Karpas-422 (cell line): ENCODE measurements at places on chromosomes 2 and 18. TPM values are rescaled to one million over a fixed set of nuclear protein-coding genes. Genes with fewer than 3 reads are reported as not detected.

DNA sequence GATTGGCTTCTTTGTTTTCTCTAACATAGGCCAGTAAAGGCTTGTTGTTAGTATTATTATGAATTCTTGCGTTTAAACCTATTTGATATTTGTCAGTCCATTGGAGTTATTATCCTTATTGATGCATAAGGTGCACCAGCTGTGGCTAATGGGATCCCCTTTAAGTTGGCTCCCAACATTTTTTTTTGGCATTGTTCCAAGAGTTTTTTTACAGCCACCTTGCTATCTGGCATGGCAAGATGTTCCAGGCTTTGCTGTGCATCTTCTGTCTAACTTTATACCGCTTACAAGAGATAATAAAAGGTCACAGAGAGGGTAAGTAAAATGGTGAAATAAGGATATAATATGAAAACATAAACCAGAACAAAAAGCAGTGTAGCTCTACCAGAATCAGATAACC, 157.5 kb upstream of the TACR1 start:
- no peak overlapping the region for H3K4me3 ChIP-seq
- DNase-seq = no peak
- H3K36me3 ChIP-seq = no peaks in the 10 kb centered on the region
- H3K27me3 ChIP-seq = no peaks in the 10 kb centered on the region
- H3K4me1 ChIP-seq = no peaks in the 10 kb centered on the region
- no peak overlapping the region for H3K27ac ChIP-seq

DNA sequence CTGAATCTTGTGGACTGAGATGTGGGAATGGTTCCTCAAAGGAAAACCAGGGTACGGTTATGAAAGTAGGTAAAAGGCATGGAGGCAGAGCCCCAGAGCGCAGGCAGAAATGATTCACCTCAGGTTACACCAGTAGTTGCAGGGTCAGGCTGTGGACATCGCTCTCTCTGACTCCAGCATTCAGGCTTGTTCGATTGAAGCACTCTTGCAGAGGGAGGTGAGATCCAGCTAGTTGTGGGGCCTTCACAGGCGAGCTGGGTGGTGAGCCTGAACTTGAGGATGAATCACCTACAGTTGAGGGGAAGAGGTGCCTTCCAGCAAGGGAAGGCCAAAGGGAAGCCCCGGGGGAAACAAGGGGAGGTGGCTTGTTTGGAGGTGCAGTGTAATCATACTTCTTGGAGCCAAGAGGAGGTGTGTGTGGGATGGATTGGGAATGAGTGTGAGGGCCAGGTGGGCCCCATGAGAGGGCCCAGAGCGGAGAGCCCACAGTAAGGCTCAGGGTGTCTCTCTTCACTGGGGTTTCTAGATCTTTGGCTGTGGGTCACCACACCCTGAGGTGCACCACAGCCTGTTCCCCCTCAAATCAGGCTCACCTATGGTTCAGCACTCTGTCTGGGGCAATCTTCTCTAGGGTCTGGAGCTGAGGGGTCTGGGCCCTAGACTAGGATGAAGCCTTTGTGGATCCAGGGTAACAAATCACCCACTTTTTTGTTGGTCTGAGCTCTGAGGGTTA, 48.5 kb upstream of the MCFD2 start:
- H3K27ac ChIP-seq = 0 out of 2 replicates have a peak overlapping the region, but pooled peaks have one; percentile 1
- no peaks in the 10 kb centered on the region for H3K27me3 ChIP-seq
- H3K4me3 ChIP-seq = no peak overlapping the region

DNA sequence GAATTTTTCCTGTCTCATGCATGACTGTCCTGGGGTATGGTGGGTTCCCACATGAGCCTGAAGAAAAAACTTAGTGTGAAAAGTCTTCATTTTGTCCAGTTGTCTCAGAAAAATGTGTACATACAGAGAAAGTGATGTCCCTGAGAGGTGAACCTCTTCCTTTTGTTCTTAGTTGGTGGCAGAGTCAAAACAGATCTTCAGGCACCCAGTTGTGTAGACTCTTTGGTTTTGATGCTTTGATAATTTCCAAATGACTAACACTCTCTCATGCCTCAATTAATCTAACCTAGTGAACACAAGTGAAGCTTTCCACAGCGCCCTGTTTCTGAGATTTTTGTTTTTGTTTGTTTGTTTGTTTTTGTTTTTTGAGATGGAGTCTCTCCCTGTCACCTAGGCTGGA, 273.5 kb downstream of the PIK3C3 start:
- no peaks in the 10 kb centered on the region for H3K27me3 ChIP-seq
- DNase-seq = no peak
- H3K27ac ChIP-seq = no peak overlapping the region

DNA sequence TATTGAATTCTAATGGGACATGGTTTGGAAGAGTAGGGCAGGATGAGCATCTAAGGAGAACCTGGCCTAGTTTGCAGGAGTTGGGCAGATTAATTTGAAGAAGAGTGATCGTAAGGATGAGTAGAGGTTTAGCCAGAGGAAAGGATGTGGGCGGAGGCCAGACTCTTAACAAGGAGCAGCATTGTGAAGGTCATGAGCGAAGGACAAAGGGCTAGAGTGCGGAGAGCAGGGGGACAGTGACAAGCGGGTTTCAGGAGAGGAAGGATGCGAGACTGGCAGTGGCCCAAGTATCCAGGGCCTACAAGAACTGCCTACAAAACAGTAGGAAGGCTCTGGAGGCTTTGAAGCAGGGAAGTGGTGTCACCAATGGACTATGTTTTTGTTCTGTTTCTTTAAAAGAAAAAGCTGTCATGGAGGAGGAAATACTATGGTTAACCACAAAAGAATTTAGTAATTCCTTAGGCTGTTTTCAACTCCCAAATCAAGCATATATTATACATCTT, 20.1 kb downstream of the SLC66A3 start:
- H3K36me3 ChIP-seq = no peaks in the 10 kb centered on the region
- peaks cover 3% of the 10 kb centered on the region; the same call in 1 of the 2 replicates for H3K4me1 ChIP-seq
- no peaks in the 10 kb centered on the region for H3K27me3 ChIP-seq
- no peak overlapping the region for H3K27ac ChIP-seq
- no peak overlapping the region for H3K4me3 ChIP-seq

DNA sequence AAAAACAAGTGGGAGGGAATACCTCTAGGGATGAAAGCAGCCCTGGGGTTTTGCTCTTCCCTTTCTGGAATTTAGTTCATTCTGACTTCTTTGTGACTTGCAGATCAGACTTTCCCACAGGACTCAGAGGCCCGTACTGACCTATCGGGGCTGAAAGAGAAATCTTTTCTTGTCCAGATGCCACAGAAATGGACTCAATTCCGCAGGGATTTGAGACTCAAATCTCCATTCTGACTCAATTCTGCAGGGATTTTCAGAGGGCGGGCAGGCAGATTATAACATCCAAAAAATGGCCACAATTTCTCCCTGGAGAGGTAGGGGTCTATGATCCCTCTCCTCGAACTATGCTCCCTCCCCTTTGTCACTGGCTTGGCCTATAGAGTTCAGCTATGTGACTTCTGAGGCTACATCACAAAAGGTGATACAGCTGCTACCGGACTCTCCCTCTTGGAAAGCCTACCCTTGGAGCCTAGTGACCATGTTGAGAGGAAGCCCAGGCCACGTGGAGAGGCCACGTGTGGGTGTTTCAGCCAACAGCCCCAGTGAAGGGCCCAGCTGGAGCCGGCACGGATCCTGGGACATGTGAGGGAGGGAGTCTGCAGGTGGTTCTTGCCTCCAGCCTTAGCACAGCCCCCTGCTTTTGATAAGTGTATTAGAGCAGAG, 4.8 kb upstream of the EFHD1 start:
- no peak overlapping the region for H3K4me3 ChIP-seq
- no peak for DNase-seq
- H3K36me3 ChIP-seq = no peaks in the 10 kb centered on the region
- H3K27me3 ChIP-seq = no peaks in the 10 kb centered on the region

DNA sequence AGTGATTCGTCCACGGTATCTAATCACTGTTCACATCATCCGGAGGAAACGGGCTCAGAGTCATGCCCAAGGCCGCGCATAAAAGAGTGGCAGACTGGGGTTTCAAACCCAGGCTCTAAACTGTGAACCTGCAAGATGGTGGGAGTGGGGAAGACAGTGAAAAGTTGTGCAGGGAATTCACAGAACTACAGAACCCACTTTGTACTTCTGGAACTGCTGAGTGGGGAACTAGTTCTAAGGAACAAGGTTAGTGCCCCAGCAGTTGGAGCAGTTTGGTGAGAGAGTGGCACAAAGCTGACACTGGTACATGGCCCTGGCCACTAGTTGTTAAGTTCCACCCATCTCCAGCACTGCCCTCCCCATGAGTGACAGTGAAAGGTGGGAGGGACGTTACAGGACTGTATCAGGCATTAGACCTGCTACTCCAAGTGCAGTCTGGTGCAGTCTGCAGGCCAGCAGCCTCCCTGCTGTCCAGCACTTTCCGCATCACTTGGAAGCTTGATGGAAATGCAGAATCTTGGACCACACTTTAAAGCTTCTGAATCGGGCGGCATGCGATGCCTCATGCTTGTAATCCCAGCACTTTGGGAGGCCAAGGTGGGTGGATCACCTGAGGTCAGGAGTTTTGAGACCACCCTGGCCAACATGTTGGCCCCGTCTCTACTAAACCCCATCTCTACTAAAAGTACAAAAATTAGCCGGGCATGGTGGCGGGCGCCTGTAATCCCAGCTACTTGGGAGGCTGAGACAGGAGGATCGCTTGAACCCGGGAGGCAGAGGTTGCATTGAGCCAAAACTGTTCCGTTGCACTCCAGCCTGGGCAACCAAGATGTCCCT, 47.3 kb downstream of the C2orf42 start:
- no peaks in the 10 kb centered on the region for H3K36me3 ChIP-seq
- peak overlapping the region; percentile 67 for H3K4me3 ChIP-seq
- DNase-seq = peak; percentile 86
- H3K27ac ChIP-seq = peak overlapping the region; percentile 90
- H3K27me3 ChIP-seq = no peaks in the 10 kb centered on the region
- H3K4me1 ChIP-seq = peaks cover 28% of the 10 kb centered on the region

- DNase-seq = no peak
- no peak overlapping the region for H3K27ac ChIP-seq
- H3K27me3 ChIP-seq = no peaks in the 10 kb centered on the region
- no peak overlapping the region for H3K4me3 ChIP-seq
- H3K4me1 ChIP-seq = no peaks in the 10 kb centered on the region
Observed at GRCh38 chr2:112916145-112916571, 5.2 kb downstream of the IL37 start.

DNA sequence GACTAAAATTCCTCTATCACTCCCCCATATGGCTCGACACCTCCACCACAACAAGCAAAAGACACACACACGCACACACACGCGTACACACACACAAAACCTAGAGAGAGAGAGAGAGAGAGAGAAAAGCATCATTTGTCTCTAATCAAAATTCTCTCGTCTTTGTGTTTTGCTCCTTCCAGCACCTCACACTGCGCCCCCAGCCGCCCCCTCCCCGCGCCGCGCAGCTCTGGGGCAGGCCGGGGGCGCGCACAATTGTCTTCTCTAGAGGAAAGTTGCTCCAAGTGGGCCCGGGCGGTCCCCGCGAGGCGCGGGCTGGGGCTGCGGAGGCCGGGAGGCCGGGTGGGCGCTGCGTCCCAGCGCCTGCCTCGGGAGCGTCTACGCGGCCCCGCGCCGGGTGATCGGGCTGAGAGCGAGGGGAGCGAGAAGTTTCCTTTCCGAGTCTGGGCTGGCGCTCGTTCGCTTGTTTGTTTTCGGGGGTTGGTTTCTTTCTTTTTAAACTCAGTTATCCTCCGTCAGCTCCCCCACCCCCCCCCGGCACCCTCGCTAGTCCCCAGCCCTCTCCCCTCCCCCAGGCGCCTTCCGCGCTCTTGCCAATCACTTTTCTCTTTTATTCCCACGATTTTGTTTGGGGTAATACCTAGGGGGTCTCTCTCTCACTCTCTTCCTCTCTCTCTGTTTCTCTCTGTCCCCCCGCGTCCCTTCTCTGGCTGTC, 4.1 kb downstream of the ZEB2 start:
- no peak overlapping the region for H3K27ac ChIP-seq
- peak; percentile 75 for DNase-seq
- H3K4me1 ChIP-seq = peaks cover 53% of the 10 kb centered on the region
- peak overlapping the region; percentile 92 for H3K4me3 ChIP-seq
- H3K27me3 ChIP-seq = no peaks in the 10 kb centered on the region

GRCh38 chr2:7703048-7703447, 785.8 kb downstream of the RNF144A start:
- H3K4me1 ChIP-seq = peaks cover 16% of the 10 kb centered on the region
- no peak overlapping the region for H3K27ac ChIP-seq

- H3K36me3 ChIP-seq = no peaks in the 10 kb centered on the region
- no peaks in the 10 kb centered on the region for H3K4me1 ChIP-seq
- no peak for DNase-seq
Observed at GRCh38 chr18:2627821-2628276, 27.7 kb upstream of the SMCHD1 start.

GRCh38 chr18:64017870-64018269, 48.0 kb downstream of the SERPINB8 start:
- no peak overlapping the region for H3K27ac ChIP-seq
- DNase-seq = peak; percentile 80
- H3K36me3 ChIP-seq = no peaks in the 10 kb centered on the region

DNA sequence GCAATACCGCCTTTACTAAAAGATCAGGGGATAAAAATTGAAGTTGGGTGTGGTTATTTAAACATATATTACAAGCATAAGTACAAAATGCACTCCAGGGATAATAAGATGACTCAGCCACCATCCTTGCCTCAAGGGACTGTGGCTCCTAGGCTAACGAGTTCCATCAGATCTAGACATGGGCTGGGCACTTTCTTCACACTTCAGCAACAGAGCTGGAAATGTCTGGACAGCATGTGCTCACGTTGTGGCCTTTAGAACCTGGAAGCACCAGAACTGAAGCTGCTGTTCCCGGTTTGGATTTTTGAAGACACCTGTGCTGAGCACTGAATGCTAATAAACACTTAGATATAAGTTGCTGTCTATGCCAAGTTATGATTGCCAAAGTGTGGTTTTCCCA, 384.2 kb upstream of the SALL3 start:
- H3K4me1 ChIP-seq = no peaks in the 10 kb centered on the region
- no peak overlapping the region for H3K27ac ChIP-seq
- H3K27me3 ChIP-seq = no peaks in the 10 kb centered on the region
- no peaks in the 10 kb centered on the region for H3K36me3 ChIP-seq
- no peak overlapping the region for H3K4me3 ChIP-seq

DNA sequence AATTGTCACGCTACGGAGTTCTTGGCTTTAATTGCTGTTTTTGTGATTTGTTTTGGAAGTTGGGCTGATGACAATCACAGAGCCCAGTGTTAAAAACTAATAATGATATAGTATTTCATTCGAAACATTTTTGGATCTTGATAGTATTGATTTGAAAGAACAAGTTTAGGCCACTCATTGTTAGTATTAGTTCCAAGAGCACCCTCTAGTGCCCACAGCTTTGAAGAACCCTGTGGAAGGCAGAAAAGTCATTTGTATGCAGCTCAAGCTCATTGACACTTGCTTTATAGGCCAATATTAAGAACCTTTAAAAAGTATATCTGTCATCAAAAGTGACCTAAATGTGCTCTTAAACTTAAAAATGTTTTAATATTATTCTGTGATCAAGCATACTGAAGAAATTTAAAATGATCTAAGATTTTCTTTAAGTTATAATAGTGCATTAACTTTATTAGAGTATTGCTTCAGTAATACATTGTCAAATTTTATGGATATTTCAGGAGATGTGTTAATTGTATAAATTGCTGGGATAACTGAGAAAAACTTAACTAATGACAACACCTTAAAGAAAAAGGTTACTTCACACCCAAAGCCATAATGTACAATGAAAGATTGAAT, 191.0 kb downstream of the GRB14 start:
- H3K27me3 ChIP-seq = no peaks in the 10 kb centered on the region
- no peak overlapping the region for H3K4me3 ChIP-seq
- no peak overlapping the region for H3K27ac ChIP-seq
- no peaks in the 10 kb centered on the region for H3K4me1 ChIP-seq
- H3K36me3 ChIP-seq = no peaks in the 10 kb centered on the region
- DNase-seq = peak; percentile 68

The ASNSD1 gene
- total RNA-seq = 35.4 and 43.8 TPM in 2 replicates

The PRKAG3 gene
- total RNA-seq = not detected in 2 replicates

The SERPINB4 gene
- total RNA-seq = not detected in 2 replicates

The RAMP1 gene
- total RNA-seq = not detected in 2 replicates

The THADA gene
- 29.4 and 35.6 TPM in 2 replicates for total RNA-seq

The MROH2A gene
- 1.9 and 2.6 TPM in 2 replicates for total RNA-seq

The DRC1 gene
- total RNA-seq = not detected in 2 replicates
